Mammary epithelial cell (primary cell): ENCODE measurements at places on chromosomes 2 and 18. TPM values are rescaled to one million over a fixed set of nuclear protein-coding genes. Genes with fewer than 3 reads are reported as not detected.

C1QL2 gene
- not detected for polyA plus RNA-seq

LRRTM4 gene
- not detected for polyA plus RNA-seq

LYG2 gene
- polyA plus RNA-seq, result 0.48 TPM

IL1RL1 gene
- 0.09 TPM for polyA plus RNA-seq

SMYD1 gene
- polyA plus RNA-seq, result not detected

KLF7 gene
- 32.7 TPM for polyA plus RNA-seq

HES6 gene
- polyA plus RNA-seq, result 2.1 TPM

MC4R gene
- polyA plus RNA-seq, result not detected

COL4A4 gene
- polyA plus RNA-seq, result 0.01 TPM

ABCG5 gene
- not detected for polyA plus RNA-seq

IL1F10 gene
- 0.09 TPM for polyA plus RNA-seq

NT5C1B gene
- not detected for polyA plus RNA-seq

ANKZF1 gene
- polyA plus RNA-seq, result 32.4 TPM

GEN1 gene
- 7.4 TPM for polyA plus RNA-seq

AMER3 gene
- polyA plus RNA-seq, result not detected

C2orf80 gene
- polyA plus RNA-seq, result not detected

EMILIN2 gene
- polyA plus RNA-seq, result 0.25 TPM

MC2R gene
- not detected for polyA plus RNA-seq

HOXD1 gene
- not detected for polyA plus RNA-seq

REG3G gene
- polyA plus RNA-seq, result not detected

CCDC102B gene
- 0.10 TPM for polyA plus RNA-seq

ATP8B1 gene
- 6.8 TPM for polyA plus RNA-seq

AGXT gene
- polyA plus RNA-seq, result not detected

SNED1 gene
- 0.46 TPM for polyA plus RNA-seq

SH3RF3 gene
- polyA plus RNA-seq, result 0.20 TPM

ALS2 gene
- polyA plus RNA-seq, result 15.1 TPM

AKAIN1 gene
- polyA plus RNA-seq, result not detected
